Activated CD8-positive, alpha-beta memory T cell treated with anti-CD3 and anti-CD28 coated beads for 4 hours (primary cell): ENCODE measurements at places on chromosomes 6 and 20.

DNA sequence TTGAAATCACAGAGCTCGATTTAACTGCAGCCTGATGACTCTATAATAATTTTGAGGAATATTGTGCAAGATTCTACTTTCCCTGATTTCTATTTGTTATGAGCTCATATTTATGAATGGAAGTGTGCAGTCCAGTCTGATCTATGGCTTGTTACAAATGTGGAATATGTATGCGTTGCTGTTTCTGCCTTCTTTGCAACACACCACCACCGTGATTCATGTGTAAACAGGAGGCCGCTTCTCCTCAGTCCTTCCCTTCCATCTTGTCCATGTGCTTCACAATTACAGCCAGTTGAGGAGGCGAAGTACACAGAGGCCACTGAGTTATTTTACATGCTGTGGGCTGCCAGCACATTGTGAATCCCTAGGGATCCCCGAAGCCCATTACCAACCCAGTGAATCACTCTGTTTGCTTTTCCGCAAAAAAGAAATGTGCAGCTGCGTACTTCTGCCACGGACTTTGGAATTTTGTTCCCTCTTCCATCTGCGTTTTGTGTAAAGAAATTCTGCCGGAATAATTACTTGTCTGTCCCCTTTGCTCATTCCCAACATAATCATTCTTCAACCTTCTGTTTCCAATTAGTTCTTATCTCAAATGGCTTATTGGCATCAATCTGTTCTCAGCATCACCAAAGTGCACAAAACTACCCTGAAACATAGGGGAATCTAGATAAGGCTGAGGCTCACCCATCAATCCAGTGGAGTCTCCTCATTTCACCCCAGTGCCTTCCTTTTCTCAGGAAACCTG lies 551.6 kb upstream of the CITED2 start:
- no peak for DNase-seq

GRCh38 chr6:137646484-137646883 lies 152.3 kb upstream of the OLIG3 start:
- no peak for DNase-seq

DNA sequence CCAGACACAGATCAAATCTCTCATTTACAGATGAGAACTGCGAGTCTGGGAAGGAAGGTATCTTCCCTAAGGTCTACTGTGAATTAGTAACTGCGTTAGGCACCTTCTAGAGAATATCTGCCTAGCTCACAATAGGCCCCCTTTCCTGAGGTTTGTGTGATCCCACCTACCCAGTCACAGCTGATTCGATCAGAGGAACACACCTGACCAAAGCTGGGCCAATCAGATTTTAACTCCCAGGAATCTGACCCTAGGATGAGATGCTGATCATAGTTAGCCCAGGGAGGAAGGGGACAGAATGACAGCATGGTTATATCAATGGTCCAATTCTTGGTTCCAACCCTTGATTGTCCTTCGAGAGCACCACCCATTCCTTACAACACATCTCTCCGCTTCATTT lies 7.4 kb upstream of the CCDC167 start:
- DNase-seq, result no peak

GRCh38 chr6:150269130-150269856 lies 99.5 kb upstream of the IYD start:
- no peak for DNase-seq

- DNase-seq, result no peak
Observed at GRCh38 chr6:29005183-29005885, at the start of gene ZNF311. Gene ZNF311 (minus strand): TSS chr6:29005315. CDS start chr6:29003954, 1,361 bp downstream.

DNA sequence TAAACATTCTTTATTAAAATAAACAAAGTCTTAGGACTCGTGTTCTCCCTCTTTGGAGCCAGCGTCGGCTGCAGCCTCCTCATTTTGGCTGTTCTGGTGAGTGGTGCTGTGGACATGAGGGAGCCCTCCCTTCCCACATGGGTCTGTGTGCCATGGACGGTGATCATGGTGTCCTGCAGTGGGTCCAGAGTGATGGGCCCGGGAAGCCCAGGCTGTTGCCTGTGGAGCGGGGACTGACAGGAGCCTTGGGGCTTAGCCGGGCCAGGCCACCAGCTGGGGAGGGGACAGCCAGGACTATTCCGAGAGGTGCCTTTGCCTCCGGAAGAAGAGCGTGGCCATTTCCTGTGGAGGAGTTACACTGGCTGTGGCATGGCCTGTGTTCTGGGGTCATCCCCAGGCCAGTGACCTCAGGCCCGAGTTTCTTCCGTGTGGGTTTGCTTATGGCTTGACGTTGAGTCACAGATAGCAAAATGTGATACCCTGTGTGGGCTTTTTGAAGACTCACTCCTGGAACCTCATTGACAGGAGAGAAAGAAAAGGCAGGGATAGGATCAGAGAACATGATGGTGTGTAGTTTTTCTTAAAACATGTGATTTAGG lies 153.4 kb downstream of the DTNBP1 start:
- no peak for DNase-seq

DNA sequence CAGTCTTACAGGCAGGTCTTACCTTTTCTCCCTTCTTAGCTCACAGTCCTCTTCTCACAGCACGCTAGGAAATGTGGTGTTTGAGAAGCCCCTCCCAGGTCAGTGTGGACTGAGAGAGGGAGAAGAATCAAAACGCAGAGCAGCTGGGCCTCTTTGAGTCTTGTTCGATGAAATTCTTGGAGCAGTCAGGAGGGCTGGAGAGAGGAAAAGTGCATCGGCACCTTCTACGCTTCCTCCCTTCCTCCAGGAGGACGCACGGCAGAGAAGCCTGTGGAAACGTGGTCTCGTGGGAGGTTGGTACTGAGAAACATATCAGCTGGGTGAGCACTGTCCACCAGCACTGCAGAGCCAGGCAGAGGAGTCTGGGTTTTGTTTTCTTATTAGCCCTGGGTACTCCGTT lies 52.7 kb downstream of the TXLNB start:
- no peak for DNase-seq

GRCh38 chr20:52624281-52624680 lies 347.9 kb upstream of the TSHZ2 start:
- DNase-seq, result no peak

DNA sequence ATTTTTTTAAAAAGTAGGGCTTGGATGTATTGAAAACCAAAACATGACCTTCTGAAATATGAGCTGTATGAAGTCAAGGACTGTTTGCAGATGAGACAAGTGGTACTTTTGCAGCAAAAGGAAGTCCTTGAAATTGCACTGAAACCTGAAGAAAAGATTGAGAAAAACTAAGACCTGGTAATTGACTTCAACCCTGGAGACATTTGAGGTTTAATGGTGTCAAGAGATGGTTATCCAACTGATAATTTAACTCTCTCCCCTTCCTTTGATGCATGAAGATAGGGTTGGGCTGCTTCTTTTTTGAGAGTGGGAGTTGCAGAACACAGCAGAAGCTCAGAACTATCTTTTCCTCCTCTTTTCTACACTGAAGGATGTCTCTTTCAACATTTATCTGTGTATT lies 180.9 kb upstream of the DTNBP1 start:
- no peak for DNase-seq

- no peak for DNase-seq
Observed at GRCh38 chr6:154509421-154510143, 903 bp downstream of the CNKSR3 start.

DNA sequence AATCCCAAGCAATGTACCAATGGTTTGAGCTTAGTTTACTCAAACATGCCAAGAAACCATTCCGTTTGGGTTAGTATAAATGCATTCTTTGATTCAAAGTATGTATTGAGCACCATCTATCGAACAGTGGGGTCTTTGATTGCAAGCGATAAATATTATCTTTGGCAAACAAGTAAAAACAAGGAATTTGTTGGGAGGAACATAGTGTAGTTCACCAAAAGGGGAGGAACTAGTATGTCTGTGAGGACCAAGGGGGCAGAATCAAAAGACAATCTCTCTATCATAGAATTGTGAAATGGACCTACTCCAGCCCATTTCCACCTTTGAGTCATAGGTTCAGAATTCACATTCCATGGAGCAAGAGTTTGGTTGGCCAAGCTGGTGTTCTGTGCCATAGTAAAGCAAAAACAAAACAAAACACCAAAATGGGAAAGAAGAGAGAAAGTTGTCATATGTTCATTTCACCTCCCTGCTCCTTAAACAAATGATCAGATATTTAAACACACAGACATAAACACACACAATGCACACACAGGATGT lies 266.0 kb downstream of the TSHZ2 start:
- no peak for DNase-seq

DNA sequence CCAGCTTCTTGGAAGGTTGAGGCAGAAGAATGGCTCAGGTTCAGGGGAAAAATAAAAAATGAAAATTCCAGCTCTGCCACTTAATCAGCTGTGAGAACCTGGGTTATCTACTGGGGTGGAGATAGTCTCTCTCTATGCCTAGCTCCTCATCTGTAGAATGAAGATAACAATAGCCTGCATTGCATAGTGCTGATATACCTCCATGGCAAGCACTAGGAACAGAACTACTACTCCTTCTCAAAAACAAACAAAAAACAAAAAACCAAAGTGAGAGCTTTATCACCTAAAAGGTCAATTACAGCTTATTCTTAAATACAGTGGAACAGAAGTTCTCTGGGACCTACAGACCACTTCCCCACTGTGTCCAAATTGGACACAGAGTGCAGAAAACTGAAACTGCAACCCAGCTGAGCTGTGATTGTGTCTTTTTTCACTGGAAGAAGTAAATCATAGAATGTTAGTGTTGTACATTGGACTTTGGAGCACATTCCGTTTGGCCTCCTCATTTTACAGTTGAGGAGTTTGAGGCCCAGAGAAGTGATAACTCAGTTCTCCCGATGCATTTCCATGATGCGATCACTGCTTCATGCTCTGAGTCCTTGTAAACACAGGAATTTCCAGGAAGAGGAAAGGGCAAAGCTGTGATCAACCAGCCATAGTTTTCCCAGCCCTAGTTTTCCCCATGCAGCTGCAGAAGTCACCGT lies 23.3 kb downstream of the MTFR2 start:
- DNase-seq, result no peak

DNA sequence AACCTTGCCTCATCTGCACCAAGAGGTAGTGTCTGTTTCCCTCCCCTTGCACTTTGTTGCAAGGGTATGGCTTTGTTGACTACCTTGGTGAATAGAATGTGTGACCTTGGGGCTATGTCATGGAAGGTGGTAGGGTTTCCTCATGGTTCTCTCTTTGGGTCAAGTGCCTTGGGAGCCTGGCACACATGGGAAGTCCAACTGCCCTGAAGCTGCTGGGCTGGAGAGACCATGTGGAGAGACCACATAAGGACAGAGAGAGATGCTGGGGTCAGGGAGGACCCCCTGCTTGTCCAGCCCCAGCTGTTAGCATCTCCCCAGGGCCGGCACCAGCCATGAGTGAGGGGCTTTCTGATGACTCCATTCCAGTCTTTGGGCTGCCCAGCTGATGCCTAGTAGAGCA lies 95.5 kb upstream of the PAX1 start:
- no peak for DNase-seq

- DNase-seq, result no peak
Observed at GRCh38 chr6:128882991-128883611, at the start of gene LAMA2. Gene LAMA2 (plus strand): TSS chr6:128883138. CDS start chr6:128883246, 108 bp downstream.

DNA sequence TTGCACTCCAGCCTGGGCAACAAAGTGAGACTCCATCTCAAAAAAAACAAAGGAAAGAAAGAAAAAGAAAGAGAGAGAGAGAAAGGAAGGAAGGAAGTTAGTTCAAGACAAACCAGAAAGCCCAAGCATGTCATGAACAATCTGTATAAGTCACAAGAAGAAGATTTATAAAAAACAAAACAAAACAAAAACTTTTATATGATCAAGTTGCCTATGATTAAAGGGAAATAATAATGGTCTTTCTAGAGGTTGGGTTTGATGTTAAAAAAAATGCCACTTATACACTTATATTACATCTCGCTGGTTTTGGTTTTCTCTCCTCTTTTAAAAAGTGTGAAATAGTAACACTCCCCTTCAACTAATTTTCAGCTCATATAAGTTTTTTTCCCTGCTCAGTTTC lies 146.2 kb upstream of the CARMIL1 start:
- no peak for DNase-seq

DNA sequence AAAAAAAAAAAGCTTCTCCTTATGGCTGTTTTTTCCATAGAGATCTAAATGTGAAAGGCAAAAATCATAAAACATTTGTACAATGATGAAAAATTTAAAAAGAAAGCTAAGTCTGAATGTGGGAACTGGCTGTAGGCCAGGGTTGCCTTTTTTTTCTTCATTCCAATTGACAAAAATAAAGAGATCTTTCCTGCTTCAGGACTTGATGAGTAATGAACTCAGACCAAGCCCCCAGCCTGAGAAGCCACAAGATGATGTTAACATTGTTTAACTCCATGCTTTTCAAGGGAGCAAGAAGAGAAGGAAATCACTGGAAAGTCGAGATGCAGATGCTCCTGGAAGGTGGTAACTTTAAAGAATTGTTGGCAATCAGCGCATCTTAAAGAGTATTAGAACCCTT lies 41.4 kb downstream of the TRMT6 start:
- DNase-seq, result no peak

GRCh38 chr6:75368864-75369402 lies 84.3 kb upstream of the TMEM30A start:
- no peak for DNase-seq

DNA sequence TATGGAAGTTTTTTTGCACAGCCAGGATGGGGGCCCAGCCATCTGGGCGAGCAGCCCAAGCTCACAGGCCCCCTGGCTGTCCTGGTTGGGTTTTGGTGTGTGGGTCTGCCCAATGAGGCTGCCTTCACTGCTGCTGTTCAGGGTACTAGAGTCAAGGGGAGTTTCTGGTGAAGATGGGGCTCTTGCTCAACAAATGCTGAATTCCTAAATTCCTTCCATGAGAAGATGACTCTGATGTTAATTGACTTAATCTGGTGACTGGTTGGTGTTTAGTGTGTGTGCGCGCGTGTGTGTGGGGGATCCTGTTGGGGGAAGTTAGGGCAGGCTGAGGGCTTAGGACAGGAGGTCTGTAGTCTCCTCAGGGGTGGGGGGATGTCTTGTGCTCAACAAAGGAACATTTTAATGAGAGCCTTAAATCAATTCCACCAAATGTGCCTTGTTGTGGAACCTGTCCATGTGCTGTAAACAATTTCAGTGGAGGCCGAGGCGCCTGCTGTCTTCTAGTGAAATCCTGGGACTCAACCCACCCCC lies 1.9 kb downstream of the PTK7 start:
- no peak for DNase-seq

GRCh38 chr6:42569102-42570028 lies 5.5 kb downstream of the UBR2 start:
- no peak for DNase-seq
